Common myeloid progenitor, CD34-positive (primary cell): ENCODE measurements at places on chromosomes 1 and 21.
A peak's percentile ranks its signal among the peaks of the same experiment; 100 is the strongest.

GRCh38 chr1:201335174-201335870 lies 42.2 kb downstream of the TNNT2 start:
- no peak for DNase-seq

- DNase-seq = no peak
These were observed 53.6 kb upstream of the HP1BP3 start for GRCh38 chr1:20840731-20841130.

GRCh38 chr1:244010191-244010590 lies 40.9 kb upstream of the ZBTB18 start:
- peak; percentile 23 for DNase-seq

DNA sequence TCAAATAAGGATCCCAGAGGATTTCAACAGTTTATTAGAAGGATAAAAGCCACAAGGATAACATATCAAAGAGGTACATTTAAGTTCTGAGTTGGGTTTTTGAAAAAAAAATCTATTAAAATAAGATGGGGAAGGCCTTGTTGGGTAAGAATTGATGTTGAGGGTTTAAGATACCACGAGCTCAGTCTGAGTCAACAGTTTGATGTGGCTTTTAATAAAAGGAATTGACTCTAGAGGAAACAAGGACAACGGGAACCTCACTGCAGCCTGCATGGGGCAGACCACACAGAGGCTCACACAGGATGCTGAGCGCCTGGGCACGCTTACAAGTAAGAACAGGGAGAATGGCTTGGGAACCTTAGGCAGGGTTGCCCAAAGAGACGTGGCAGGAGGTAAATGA lies 107.5 kb downstream of the TIAM1 start:
- DNase-seq = no peak

- DNase-seq = no peak
These were observed 315.9 kb upstream of the GREM2 start for GRCh38 chr1:240927821-240928220.

- DNase-seq = peak; percentile 70
These were observed 12.0 kb upstream of the RHBG start for GRCh38 chr1:156356875-156357534.

GRCh38 chr1:109242387-109242786 lies 7.0 kb upstream of the CELSR2 start:
- no peak for DNase-seq

- no peak for DNase-seq
These were observed 67.8 kb downstream of the EPHB2 start for GRCh38 chr1:22778408-22778807.
